Ovary (tissue), 10 donors: ENCODE measurements at places on chromosomes 5 and 9. TPM values are rescaled to one million over a fixed set of nuclear protein-coding genes. Genes with fewer than 3 reads are reported as not detected.

GRCh38 chr5:102523541-102524175 lies 24.9 kb upstream of the SLCO6A1 start:
- no peak for DNase-seq

DNA sequence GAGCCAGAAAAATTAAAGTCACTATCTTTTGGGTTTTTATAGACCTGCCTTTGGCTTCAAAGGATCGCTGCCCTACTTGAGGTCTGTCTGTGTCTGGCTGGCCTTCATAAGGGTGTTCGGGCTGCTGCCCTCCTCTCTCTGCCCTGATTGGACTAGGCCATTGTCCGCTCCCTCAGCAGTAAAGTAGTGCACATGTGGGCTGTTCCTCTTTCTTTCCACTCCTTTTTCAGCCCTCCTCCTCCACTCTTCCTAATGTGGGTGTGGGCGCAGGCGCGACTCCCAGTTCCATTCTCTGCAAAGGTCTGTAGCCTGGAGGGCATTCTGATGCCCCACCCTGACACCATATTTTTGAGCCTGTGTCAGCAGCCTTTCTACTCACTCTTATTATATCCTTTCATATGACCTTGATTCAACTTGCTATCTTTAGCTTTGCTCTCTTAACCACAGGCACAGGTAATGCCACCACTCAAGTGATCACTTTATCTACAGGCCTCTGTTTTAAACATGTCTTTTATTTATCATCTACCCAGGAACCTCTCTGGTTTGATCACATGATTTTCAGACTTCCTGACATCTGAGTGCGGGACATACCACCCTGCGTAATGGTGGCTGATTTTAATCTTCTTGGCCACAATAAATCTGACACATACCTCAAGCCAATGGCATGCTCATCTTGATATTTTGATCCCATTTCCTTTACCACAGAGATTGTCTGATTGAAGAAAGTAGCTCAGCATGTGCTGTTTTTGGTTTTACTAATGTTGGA lies 144.5 kb downstream of the AOPEP start:
- no peak for DNase-seq

Gene SPINK13
- not detected for polyA plus RNA-seq

DNA sequence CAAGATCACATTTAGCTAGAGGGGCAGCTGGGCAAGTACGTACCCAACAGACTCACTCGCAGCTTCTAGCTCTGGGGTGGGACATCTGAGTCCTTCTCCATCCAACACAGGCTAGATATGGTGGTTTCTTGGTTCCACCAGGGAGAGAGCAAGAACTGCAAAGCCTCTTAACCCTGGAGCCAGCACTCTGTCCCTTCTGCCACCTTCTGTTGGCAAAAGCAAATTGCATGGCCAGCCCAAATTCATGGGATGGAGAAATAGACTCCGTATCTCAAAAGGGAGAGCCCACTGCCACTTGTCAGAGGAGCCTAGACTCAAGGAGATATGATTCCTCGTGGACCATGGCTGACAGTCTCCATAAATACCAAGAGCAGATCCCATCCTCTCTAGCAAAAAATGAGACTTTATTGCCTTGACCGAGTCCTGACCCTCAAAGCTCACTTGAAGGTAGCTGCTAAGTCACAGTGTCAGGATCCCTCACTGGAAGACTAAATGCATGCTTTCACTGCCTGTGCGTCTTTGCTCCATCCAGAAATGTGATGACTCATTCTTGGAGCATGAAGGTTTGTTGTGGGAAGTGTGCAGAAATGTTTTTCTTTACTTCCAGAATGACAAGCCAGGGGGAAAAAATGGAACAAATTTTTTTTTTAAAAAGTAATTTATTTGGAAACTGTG lies 28.8 kb upstream of the ROR2 start:
- DNase-seq = no peak

Gene PRUNE2
- 35.5 TPM for polyA plus RNA-seq

GRCh38 chr9:2473681-2474080 lies 147.9 kb upstream of the VLDLR start:
- no peak for DNase-seq

- DNase-seq = peak; percentile 42
Observed at GRCh38 chr5:159825551-159826051, 90.7 kb upstream of the ADRA1B start.

- no peak for DNase-seq
Observed at GRCh38 chr5:59831326-59832010, 62.1 kb downstream of the PDE4D start.

DNA sequence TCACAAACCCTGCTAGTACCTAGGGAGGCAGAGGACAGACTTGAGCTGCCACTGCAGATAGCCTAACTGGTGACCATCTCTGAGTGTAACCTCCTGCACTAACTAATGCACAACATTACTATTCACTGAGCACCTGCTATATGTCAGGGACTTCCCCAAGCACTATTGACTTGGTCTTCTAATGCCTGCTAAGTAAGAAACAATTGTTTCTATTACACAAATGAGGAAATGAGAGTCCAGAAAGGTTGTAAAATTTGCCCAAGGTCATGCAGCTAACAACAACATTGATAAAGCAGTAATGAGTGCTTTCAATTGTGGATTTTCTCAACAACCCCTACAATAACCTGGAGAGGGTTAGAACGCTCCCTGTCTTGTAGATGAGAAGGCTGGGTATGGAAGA lies 183.7 kb downstream of the ZNF462 start:
- DNase-seq = no peak

- DNase-seq = peak; percentile 89
Observed at GRCh38 chr9:127021664-127022363, 100.6 kb downstream of the ANGPTL2 start.

GRCh38 chr5:179192185-179192890 lies 132.2 kb downstream of the ZNF354C start:
- no peak for DNase-seq

Gene INSYN2B
- 0.12 TPM for polyA plus RNA-seq

Gene ORM2
- 0.52 TPM for polyA plus RNA-seq

- no peak for DNase-seq
Observed at GRCh38 chr9:100377015-100377414, 24.3 kb upstream of the TEX10 start.

DNA sequence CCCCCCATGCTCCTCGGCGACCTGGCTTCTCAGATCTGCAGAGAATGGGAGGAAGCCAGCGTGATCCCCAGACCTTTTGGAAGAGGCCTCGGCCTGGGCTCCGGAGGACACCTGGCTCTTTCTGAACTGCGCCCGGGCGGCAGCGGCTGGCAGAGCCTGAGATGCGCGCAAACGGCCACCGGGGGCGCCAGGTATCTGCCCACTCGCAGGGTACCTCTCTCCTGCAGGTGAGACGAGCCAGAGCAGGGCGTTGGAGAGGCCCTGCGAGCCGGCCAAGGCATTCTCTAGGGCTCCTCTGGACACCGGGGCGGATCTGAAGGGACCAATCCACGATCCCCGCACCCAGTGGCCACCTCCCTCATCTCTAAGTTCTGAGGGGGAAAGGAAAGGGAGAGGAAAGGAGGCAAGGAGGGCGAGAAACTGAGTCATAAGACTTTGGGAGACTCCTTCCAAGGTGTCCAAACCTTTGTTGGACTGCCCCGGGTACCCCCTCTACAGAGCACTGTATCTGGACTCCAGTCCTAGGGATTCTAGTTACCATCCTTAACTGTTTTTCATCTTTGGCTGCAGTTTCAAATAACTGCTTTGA lies 55.0 kb upstream of the SLC46A2 start:
- DNase-seq = no peak

GRCh38 chr9:119839888-119840287 lies 470.7 kb upstream of the BRINP1 start:
- DNase-seq = peak; percentile 40

Gene PCDHGC5
- polyA plus RNA-seq = 0.19 TPM
